ENCODE measurements at places on chromosomes 1 and 21. TPM values are rescaled to one million over a fixed set of nuclear protein-coding genes. Genes with fewer than 3 reads are reported as not detected.

The UTS2 gene
- not detected for total RNA-seq

The HCRTR1 gene
- total RNA-seq: 0.18 TPM

The TSPEAR gene
- total RNA-seq: not detected

The SFPQ gene
- 266 TPM for total RNA-seq

The MEX3A gene
- 15.8 TPM for total RNA-seq

The TEX50 gene
- not detected for total RNA-seq

The SMIM1 gene
- 35.5 TPM for total RNA-seq

The PGBD5 gene
- 0.05 TPM for total RNA-seq

The AMY2B gene
- total RNA-seq: 1.1 TPM

The BMP8B gene
- 3.7 TPM for total RNA-seq

The F11R gene
- total RNA-seq: 63.0 TPM

The EBNA1BP2 gene
- total RNA-seq: 144 TPM

Measured in Panc1 (cell line).